ENCODE measurements at places on chromosomes 3 and 15. TPM values are rescaled to one million over a fixed set of nuclear protein-coding genes. Genes with fewer than 3 reads are reported as not detected.

DNA sequence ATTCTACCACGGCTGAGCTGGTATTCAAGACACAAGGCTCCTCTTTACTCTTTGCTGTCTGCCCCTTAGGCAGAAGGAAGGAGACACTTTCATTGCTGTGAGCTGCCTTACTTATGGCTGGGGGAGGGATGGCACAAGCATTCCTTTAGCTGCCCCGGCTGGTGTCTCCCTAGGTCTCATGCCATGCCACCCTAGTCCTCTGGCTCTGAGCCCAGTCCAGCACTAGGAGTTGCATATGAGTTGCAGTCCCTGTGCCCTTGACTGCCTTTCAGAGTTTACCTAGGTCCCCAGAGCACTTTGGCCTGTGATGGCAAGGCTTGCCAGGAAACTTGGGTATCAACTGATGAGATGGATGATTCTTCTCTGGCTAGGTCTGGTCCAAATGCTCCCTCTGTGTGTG lies 296.4 kb downstream of the RBMS3 start:
- DNase-seq, result no peak

DNA sequence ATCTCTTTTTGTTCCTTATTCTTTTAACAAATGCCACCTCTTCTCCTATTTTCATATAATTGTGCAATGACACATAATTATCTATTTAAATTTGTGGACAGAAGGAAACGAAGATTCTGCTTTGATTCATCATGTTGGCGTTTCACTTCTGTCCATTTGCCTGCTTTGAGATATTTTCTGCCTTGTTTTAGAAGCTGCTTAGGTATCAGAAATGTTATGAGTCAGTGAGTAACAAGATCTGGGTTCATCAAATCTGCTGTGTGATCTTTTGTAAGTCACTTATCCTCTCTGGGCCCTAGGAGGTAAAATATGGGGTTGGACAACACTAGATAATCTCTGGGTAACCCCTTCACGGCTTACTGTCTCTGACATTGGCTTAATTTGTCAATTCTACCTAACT lies 7.3 kb upstream of the MINDY4B start:
- no peak for DNase-seq

DNA sequence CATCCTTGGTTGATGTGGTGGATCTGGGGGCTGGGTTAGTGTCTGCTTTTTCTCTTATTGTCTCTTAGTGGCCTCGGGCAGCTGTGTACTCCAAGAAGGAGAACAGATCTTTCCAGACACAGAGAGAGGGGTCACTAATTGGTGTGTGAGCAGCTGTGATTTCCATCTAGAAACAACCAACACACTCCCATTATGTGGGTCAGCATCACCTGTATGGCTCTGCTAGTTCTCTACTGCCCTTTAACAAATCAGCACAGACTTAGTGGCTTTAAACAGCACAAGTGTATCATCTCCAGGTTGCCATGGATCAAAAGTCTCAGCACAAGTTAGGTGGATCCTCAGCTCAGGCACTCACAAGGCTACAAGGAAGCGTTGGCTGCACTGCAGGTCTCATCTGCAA lies 156.8 kb downstream of the LRTM1 start:
- no peak for DNase-seq

DNA sequence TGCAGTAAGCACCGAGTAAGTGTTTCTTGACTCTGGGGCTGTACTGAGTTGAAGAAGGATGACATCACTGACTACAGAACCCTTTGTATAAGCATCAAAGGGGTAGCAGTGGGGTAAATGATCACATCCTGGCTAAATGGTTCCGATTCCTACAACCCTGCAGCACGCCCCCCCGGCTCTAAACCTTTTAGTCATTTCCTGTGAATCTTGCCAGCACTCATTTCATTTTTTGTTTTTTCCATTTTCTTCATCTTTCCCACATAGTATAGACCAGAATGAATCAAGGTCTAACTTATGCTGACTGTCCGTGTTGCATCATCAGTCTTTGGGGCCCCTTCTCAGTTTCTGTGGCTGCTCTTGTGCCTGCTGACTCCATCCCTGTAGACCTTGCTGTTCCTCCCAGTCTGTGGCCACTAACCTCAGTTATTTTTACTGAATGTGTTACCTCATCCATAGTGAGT lies 383.1 kb upstream of the TPRG1 start:
- peak; percentile 45 for DNase-seq

- DNase-seq, result no peak
Observed at GRCh38 chr15:87573534-87573933, 683.0 kb downstream of the NTRK3 start.

GRCh38 chr15:29857221-29857789 lies 35.0 kb upstream of the TJP1 start:
- no peak for DNase-seq

DNA sequence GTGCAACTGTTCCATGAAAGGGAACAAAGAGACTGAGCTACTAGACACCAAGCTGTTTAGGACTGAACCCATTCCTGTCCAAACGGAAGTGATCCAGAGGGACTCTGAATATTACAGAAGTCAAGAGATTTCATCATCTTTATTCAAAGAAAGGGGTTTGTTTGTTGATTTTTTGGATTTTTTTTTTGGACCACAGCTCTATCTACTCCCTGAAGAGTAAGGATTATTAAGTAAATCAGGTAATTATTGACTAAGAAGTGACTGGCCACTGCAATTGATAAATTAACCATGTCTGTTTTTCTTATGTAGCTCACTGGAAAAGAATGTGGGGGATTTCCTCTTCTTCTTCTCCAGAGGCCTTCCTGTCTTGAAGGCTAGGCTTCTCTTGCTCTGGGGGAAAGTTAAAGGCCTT lies 146.6 kb upstream of the TPM1 start:
- DNase-seq, result peak; percentile 44

- peak; percentile 89 for DNase-seq
Observed at GRCh38 chr15:74790080-74790916, 8.4 kb downstream of the CSK start.

DNA sequence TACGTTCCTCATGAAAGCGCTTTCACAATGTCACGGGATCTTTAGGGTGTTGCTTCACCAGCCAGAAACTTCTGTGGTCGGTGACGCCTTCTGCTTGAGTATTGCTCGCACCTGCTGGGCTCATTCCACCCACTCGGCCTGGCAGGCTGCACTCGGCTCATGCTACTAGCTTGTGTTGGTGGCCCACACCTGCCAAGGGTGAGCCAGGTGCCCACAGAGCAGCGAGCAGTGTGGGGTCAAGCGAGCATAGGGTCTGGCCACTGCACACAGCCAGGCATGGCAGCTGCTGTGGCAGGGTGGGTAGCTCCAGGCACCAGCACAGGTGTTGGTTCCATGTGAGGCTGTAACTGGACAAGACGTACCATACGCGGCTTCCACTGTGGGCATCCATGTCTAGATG lies 202.9 kb upstream of the CADM2 start:
- DNase-seq, result peak; percentile 43

DNA sequence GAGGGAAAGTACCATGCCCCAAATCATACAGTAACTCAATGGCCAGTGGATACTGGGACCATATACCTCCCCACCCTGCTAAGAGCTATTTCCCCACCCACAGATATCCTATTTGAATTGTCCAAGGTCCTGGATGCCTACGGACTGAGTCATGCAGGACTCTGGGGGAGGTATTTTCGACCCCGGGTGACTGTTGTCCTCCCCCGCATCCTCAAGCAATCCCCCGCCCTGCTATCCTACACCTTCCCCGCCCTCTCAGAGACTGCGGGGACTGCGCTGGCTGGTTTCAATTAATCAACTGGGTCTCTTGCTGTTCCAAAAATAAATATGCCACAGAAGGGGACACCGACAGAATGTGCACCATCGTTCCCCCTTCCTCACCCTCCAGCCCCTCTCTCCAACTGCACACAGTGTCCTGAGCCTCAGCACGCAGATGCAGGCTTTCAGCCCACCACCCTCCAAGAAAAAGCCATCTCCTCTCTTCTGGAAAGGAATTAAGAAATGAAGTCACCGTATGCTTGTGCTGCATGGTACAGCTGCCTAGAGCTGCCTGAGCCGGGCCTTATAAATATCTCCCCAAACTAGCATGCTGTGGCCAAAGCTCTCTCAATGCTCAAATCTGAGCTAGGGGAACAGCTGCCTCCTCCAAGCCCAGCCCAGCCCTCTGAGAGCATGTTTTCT lies 8.1 kb downstream of the CAV3 start:
- DNase-seq, result peak; percentile 93

GRCh38 chr3:170490828-170491560 lies 72.3 kb downstream of the CLDN11 start:
- DNase-seq, result no peak

DNA sequence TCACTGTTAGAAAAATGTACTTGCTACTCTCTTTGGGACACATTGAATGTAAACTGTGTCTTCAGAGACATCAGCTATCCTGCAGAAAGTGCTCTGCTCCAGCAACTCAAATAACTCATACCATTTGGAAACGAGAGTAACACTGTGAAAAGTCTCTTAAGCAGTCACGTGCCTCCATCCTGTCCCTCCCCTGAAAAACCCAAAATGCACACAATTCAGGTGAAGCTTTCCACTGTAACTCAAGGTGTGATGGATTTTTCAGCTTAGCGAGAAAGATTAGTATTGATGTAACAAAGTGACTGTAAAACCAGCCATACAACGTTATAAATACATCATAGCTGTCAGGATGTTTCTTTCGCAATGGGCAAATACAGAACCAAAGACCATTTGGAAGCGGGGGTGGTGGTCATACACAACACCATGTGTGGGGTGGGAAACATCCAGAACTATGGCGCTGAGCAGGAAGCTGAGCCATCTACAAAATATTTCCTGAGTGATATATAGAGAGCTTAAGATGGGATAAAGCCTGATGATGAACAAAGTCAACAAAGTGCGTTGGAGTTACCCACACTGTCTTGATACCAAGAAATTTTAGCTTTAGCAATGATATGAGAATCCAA lies 332.3 kb downstream of the FOXP1 start:
- DNase-seq, result no peak

The CIP2A gene
- total RNA-seq, result 5.8 TPM

The UMPS gene
- 11.6 TPM for total RNA-seq

The FSTL1 gene
- 157 TPM for total RNA-seq

The CEMIP gene
- total RNA-seq, result 17.2 TPM

The IQCF5 gene
- not detected for total RNA-seq

The SHQ1 gene
- 24.0 TPM for total RNA-seq

The SMARCC1 gene
- 47.6 TPM for total RNA-seq

The PAK6 gene
- 0.48 TPM for total RNA-seq

The FBXO40 gene
- 0.83 TPM for total RNA-seq

The NLGN1 gene
- total RNA-seq, result not detected

The AGBL1 gene
- 0.21 TPM for total RNA-seq

The CACNA2D3 gene
- total RNA-seq, result 0.52 TPM

The SMAD6 gene
- total RNA-seq, result 3.5 TPM

The ZNF660 gene
- total RNA-seq, result 1.8 TPM
